ENCODE measurements at places on chromosomes 11 and 22. TPM values are rescaled to one million over a fixed set of nuclear protein-coding genes. Genes with fewer than 3 reads are reported as not detected.

- peaks cover 34% of the 10 kb centered on the region for H3K4me1 ChIP-seq
- peak overlapping the region; percentile 77 for H3K4me3 ChIP-seq
- peak overlapping the region; percentile 5 for H3K27ac ChIP-seq
Measured at GRCh38 chr22:45504373-45505341, 2.0 kb downstream of the FBLN1 start.

GRCh38 chr22:22870577-22871404 is 16.8 kb upstream of the IGLL5 start:
- no peak overlapping the region for H3K27ac ChIP-seq
- H3K36me3 ChIP-seq: no peaks in the 10 kb centered on the region
- no peak overlapping the region for H3K4me3 ChIP-seq
- no peaks in the 10 kb centered on the region for H3K27me3 ChIP-seq
- H3K4me1 ChIP-seq: peaks cover 11% of the 10 kb centered on the region

Gene C11orf52
- total RNA-seq: not detected

Gene SSTR3
- total RNA-seq: not detected

- H3K27ac ChIP-seq: no peak overlapping the region
- DNase-seq: no peak
- H3K4me3 ChIP-seq: no peak overlapping the region
- H3K4me1 ChIP-seq: no peaks in the 10 kb centered on the region
- peaks cover 93% of the 10 kb centered on the region for H3K36me3 ChIP-seq
- no peaks in the 10 kb centered on the region for H3K27me3 ChIP-seq
Measured at GRCh38 chr11:45864041-45864440, 16.8 kb downstream of the CRY2 start.

Gene SPDYC
- not detected for total RNA-seq

Gene MYO7A
- not detected for total RNA-seq

GRCh38 chr22:40050258-40050657 is 55.5 kb downstream of the FAM83F start:
- no peak overlapping the region for H3K27ac ChIP-seq
- peaks cover 7% of the 10 kb centered on the region for H3K4me1 ChIP-seq
- no peak overlapping the region for H3K4me3 ChIP-seq
- H3K27me3 ChIP-seq: no peaks in the 10 kb centered on the region
- no peaks in the 10 kb centered on the region for H3K36me3 ChIP-seq

- no peak overlapping the region for H3K4me3 ChIP-seq
- no peaks in the 10 kb centered on the region for H3K27me3 ChIP-seq
- H3K4me1 ChIP-seq: peaks cover 5% of the 10 kb centered on the region
- no peak overlapping the region for H3K27ac ChIP-seq
Measured at GRCh38 chr22:44491269-44492035, 6.6 kb downstream of the RTL6 start.

DNA sequence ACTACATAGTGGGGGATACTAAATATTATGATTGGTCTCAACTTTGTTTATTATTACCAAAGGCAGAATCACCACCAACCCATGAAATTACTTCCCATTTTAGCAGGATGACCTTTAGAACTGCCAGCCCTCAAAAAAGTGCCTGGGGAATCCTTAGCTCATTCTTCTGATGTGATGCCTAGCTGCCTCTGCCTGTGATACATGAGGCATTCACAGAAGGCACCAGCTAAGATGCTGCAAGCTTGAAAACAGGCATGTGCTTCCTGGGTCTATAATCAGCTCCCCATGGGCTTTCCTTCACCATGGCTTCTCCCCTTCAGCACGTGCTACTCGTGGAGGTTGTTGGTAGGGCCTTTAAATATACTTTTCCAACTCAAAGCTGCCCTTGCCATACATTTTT is 50.4 kb upstream of the ARHGAP20 start:
- DNase-seq: no peak
- peak overlapping the region; percentile 72 for H3K27ac ChIP-seq
- no peak overlapping the region for H3K4me3 ChIP-seq
- no peaks in the 10 kb centered on the region for H3K27me3 ChIP-seq

GRCh38 chr11:34145073-34145472 is 39.6 kb downstream of the NAT10 start:
- H3K4me3 ChIP-seq: no peak overlapping the region
- H3K27ac ChIP-seq: no peak overlapping the region
- no peak for DNase-seq
- no peaks in the 10 kb centered on the region for H3K27me3 ChIP-seq

GRCh38 chr11:20162824-20163782 is 2.8 kb upstream of the DBX1 start:
- no peak for DNase-seq
- no peak overlapping the region for H3K27ac ChIP-seq
- peaks cover 6% of the 10 kb centered on the region for H3K4me1 ChIP-seq
- no peaks in the 10 kb centered on the region for H3K36me3 ChIP-seq

GRCh38 chr11:72009156-72009555 is 10.4 kb downstream of the IL18BP start:
- DNase-seq: no peak
- H3K4me3 ChIP-seq: no peak overlapping the region
- no peak overlapping the region for H3K27ac ChIP-seq
- no peaks in the 10 kb centered on the region for H3K4me1 ChIP-seq

GRCh38 chr11:78708388-78708787 is 133.7 kb upstream of the NARS2 start:
- no peak overlapping the region for H3K4me3 ChIP-seq
- no peaks in the 10 kb centered on the region for H3K36me3 ChIP-seq
- H3K4me1 ChIP-seq: no peaks in the 10 kb centered on the region
- DNase-seq: no peak

DNA sequence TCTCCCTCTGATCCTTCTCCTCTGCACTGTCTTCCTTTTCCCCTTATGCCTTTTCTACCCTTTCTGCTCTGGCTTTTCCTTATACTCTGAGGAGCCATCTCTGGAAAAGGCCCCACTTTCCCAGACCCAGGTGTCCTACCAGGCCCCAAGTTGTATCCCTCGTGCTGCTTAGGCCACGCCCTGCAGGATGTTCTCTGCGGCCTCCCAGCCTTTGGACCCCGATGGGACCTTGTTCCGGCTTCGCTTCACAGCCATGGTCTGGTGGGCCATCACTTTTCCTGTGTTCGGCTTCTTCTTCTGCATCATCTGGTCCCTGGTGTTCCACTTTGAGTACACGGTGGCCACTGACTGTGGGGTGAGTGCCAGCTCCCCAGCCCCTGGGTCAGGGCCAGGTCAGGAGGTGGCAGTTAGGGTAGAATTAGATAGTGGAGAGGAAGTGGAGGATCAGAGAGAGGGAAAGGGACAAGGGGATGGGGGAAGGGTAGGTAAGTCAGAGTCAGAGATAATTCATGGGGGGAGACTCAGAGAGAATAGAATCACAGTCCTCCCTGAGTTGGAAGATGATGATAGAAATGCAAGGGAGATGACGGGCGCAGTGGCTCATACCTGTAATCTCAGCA is 8.9 kb downstream of the PGAP2 start:
- no peak overlapping the region for H3K27ac ChIP-seq
- no peaks in the 10 kb centered on the region for H3K4me1 ChIP-seq
- no peaks in the 10 kb centered on the region for H3K27me3 ChIP-seq
- no peak for DNase-seq
- no peak overlapping the region for H3K4me3 ChIP-seq

Gene HTR3A
- not detected for total RNA-seq

DNA sequence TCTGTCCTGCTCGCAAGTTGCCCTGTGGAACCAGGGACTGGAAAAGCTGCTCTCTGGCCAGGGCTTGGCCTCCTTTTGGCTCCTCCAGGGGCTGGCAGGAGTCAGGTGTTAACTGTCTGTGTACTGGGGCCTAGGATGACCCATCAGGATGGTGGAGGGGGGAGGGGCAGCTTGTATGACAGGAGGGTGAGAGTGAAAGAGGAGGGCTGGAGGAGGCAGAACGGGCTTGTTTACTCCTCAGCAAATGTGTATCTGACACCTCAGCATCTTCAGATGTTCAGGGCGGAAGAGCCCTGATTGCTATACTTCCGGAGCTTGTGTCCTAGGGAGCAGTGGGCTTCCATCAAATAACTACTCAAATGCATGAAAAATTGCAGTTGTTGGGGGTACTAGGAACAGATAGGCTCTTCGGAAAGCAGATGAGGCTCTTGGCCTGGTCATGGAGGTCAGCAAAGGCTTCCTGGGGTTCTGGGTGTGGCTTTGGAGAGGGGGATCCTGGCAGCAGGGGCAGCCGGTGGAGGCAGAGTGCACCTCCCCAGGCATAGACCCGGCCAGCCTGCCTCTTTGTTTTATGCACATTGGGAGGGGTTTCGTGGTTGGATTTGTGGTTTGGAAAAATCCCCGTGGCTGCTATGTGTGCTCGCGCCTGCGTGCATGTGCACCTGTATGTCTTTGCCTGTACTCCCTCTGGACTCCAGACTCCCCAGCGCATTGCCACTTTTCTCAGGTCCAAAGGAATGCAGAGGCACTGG is 31.2 kb downstream of the CD82 start:
- H3K4me1 ChIP-seq: 0 out of 2 replicates have a peak, but pooled peaks cover 4% of the 10 kb centered on the region
- H3K27me3 ChIP-seq: no peaks in the 10 kb centered on the region
- H3K4me3 ChIP-seq: no peak overlapping the region
- no peak for DNase-seq
- no peak overlapping the region for H3K27ac ChIP-seq

DNA sequence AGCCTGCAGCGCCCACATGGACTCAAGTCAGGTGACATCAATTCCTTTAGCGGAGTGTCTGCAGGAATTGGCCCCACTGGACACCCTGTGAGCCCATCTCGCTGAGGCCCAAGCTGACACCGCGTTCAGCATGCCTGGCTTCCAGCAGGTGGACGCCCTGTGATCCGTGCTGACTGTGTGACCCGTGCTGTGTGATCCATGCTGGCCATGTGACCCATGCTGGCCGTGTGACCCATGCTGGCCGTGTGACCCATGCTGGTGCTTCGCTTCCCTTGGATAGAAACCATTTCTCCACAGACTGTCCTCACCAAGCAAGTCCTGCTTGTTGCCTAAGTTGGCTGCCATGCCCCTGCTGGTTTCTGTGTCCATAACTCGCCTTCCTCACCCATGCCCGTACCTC is 392.1 kb downstream of the BRD1 start:
- no peak overlapping the region for H3K27ac ChIP-seq
- DNase-seq: no peak
- H3K36me3 ChIP-seq: no peaks in the 10 kb centered on the region
- no peak overlapping the region for H3K4me3 ChIP-seq
- H3K4me1 ChIP-seq: no peaks in the 10 kb centered on the region

DNA sequence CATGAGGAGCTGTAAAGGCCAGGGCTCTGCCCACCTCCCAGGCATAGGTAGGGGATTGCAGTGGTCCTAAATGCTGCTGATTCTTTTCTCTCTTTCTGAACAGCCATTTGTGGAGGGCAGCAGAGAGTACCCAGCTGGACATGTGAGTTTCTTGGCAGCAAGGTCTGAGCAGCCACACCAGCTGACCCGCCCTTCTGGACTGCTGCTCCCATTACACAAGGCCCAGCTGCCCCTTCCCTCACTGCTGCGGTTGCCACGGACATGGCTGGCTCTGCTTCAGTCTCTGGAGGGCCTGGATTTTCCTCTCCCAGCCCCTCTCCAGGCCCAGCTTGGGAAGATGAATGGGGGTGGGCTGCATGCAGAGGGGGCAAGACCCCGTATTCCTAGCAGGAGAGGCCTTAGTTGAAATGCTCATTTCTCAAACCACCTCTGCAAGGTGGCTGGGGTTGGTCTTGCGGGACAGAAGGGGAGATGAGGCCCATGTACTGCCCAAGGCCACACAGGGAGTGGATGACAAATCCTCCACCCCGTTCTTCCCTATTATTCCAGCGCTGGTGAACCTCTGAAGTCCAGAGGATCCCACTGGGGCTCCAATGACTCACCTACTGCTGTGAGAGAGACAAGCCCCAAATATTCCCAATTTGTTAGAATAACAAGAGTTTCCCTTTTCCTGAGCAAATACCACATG is 4.6 kb downstream of the LGALS12 start:
- H3K4me3 ChIP-seq: no peak overlapping the region
- peak overlapping the region; percentile 38 for H3K27ac ChIP-seq
- H3K27me3 ChIP-seq: no peaks in the 10 kb centered on the region

Measured in SJSA1 (cell line).